Effector CD4-positive, alpha-beta T cell (primary cell): ENCODE measurements at places on chromosomes 1 and 21.
A peak's percentile ranks its signal among the peaks of the same experiment; 100 is the strongest.

DNA sequence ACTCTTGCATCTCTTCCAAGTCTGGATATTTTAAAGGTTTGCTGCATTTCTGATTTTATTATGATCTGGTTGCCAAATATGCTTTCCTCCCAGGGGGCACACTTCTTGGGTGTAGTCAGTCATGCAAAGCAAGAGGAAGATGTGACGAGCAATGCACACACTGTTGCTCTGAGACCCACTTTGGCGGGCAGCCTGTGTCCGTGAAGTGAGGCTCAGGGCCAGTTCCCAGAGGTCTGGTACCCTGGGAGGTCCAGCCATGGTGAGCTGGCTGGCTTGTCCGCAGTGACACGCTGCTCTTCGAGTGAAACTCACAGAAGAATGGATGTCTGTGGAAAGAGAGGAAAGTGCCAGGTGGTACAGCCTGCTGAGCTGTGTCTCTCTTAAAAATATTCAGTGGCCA lies 52.8 kb upstream of the EDN2 start:
- DNase-seq: no peak

DNA sequence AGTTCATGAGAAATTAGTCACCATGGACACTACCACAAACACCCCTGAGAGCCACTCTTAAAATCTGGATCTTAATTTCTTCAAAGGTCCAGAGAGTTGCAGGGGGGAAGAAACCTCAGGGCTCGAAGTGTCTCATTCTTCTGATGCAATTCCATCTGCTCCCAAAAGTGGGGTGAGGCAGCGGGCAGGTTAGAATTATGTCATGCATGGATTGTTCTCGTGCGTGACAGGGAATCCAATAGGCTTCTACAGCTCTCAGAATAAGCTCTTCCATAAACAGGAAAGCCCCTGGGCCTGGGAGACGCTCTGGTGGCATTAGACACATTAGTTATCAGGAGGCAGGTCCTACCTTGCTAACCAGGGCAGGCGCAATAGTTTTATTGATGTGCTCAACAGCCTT lies 8.4 kb downstream of the ENO1 start:
- no peak for DNase-seq

DNA sequence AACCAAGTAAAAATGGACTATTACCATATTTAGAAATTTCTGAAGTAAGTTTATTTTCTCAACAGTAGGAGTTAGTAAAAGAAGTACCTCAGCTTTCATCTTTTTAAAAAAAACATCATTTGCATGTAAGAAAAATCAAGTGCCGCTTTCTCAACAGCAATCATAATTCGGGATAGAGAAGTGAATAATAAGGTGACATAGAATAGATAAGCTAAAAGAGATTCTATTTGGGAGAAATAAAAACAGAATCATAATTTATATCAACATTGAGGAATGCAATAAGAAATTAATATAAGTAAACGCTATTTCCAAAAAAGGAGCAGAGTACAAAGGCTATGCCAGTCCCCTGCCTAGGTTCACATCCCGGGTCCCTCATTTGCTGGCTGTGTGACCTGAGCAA lies 330.9 kb upstream of the GREM2 start:
- DNase-seq: no peak

DNA sequence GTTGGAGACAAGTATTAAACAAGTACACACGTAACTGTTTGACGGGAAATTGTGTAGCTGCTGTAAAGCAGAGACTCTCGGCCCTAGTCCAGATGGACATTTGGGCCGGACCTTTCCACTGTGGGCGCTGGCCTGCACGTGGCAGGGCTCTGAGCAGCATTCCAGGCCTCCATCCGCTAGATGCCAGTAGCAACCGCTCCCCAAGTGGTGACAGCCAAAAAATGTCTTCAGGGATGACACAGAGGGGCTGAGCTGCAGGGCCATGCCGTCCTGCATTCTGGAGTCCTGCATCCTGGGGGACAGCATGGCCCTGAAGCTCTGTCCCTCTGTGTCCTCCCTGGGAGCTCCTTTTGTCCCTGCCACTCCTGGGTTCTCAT lies 24.8 kb downstream of the A3GALT2 start:
- no peak for DNase-seq

DNA sequence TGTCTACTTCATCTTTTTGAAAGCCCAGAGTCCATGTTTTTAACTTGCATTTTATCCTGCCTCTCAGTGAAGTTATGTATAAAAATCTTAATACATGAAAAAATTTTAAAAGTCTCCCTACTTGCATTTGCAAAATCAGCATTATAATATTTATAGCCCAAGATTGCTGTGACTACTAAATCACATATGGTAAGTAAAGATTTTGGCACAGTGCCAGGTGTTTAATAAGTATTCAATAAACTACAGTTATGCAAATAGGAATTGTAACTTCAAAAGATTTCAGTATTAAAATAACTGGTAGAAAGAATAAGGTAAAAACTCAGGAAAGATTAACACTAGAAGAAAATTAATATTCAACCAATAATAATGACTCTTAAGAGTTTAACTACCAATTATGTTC lies 641.7 kb downstream of the LRRIQ3 start:
- no peak for DNase-seq

- no peak for DNase-seq
These were observed 270.7 kb downstream of the S1PR1 start for GRCh38 chr1:101507547-101507971.

GRCh38 chr1:241800640-241801039 lies 47.4 kb upstream of the EXO1 start:
- DNase-seq: no peak

GRCh38 chr1:41882486-41882885 lies 36.2 kb downstream of the HIVEP3 start:
- no peak for DNase-seq

DNA sequence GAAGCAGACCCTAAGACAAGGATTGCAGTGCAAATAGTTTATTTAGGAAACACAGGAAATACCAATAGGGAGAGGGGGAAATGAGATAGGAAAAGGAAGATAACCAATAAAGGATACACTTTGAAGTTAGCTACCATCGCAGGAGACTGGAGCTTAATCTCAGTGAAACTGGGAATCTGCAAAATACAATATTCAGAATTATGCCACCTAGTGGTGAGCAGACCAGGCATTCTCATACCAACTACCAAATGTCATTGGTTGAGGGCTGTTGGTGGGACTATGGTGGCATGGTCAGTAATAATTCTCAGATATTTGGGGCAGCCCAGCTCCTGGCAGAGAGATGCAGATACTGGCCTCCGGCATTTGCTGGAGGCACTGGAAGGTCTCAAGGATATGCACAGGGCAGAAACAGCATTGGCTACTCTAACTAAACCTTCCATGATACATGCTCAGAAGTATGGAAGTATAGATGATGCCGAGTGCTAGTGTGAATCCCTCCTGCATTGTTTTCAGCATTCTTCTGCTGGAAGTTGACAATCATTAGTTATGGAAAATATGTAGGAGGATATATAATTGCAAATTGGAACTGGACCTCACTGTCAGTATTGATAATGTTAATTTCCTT lies 11.8 kb upstream of the ZFP69B start:
- no peak for DNase-seq

GRCh38 chr1:245837718-245838117 lies 669.4 kb downstream of the SMYD3 start:
- DNase-seq: no peak

DNA sequence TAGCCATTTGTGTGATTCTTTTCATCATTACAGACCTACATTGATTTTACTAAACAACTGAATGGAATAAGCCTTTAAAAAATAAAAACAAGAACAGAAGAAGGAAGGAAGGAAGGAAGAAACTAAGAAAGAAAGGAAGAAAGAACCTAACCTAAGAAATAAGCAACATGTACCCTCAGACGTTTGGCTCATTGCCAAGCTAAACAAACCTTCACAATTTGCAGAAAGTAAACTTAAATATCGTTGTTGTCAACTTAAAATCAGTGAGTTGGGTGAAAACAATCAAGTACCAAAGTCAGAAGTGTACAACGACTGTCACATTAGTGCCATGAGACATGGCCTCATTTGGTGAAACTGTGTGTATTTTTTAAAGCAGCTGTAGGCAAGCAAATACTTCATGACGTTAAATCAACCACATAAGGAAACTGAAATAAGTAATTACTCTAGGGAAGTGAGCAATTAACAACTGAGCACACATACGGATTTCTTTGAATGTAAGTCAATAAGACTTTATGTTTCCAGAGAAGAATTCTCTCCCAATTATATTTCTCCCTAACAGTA lies 313.1 kb upstream of the TMPRSS15 start:
- no peak for DNase-seq

- DNase-seq: no peak
These were observed 60.3 kb downstream of the PGBD5 start for GRCh38 chr1:230365723-230366307.

DNA sequence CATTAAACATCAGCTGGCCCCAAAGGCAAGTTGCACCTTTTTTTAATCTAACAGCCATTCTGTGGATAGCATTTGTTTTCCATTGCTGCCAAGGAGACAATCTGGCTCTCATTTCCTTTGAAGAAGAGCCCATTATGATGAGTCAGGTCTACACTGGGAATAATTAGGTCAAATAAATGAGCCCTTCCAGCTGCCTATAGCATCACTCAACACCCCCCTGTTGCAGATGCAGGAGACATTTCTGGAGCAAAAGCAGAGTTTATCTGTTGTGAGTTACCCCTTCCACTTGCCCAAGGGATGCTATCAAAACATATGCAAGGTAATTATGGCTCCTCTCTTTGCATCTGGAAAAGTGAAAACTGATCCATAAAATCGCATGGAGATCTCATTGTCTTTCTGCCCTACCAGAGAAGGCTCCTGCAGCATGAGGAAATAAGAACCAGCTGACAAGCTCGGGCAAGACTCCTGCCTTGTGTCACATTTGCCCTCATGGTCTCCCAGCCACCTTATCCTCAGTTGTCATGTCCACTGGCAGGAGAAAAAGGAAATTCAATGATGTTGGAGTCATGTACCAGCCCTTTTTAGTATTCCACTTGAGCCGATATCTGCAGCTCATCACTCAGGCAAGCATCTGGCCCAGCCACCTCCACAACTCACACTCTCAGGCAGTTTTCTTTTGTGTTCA lies 135.9 kb downstream of the SLC30A10 start:
- DNase-seq: no peak

DNA sequence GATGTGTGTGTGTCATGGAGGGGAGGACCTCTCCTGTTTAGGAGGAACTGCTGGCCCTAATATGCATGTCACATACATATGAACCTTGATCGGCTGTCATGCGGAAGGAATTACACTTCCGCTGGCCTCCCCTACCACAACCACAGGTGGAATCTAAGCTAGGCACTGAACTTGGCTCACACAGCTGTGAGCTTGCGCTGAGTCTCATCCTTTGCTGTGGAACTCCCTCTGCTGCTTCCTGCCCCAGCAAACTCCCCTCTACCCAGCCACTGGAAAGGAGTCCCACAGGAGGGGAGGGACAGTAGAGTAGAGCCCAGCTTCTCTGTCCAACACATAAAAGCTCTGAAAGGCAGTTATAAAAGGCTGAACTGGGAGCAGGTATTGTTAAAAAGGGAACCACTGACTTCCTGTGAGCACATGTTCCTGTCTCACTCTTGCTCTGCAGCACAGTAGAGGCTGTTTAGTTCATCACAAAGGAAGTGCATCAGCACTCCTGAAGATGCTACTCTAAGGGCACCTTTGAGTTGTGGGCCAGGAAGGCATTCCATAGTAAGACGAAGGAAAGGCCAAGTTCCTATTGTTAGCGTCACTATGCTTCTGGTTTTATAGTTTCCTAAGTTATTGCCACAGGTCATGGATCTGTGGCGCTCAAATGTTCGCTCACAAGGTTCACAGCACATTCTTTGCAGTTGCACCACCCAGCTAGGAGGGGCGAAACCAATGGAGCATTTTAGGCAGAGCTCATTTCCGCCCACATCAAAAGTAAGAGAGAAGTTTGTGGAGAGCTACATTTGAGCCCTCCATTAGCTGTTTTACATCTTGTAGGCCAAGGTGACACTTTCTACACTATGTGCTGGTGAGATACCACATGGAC lies 17.7 kb upstream of the PTPRC start:
- peak; percentile 53 for DNase-seq

DNA sequence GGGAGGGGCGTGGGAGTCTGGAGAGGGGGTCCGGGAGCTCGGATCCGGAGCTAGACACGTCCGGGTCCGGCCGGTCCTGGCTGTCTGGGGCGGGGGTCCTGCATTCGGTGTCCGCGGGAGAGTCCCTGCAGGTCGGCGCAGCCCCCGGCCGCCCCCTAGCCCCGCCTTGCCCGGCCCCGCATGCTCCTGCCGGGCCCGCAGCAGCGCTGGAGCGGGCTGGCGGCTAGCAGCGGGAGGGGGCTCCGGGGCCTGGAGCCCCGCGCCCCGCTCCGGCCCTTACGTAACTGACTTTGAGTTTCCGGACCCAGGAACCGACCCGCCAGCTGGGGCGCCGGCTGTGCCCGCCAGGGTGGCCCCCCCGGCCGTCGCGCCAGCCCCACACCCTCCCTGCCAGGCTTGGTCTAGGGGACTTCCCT lies 26.9 kb upstream of the EPB41 start:
- DNase-seq: peak; percentile 64

DNA sequence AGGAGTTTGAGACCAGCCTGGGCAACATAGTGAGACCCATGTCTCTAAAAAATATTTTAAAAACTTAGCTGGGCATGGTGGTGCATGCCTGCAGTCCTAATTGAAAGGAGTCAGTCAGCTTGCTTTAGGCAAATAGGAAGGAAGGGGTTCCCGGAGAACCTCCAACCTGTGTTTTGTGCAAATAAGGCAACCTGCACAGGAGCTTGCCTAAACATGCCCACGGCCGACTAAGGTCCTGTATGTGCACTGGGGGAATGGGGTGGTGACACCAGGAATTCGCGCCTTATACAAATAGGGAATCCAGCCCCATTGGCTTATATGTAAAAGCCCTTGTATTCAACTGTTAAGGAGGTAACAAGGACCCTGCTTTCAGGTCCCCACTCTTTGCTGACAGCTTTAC lies 429.2 kb upstream of the ZP4 start:
- no peak for DNase-seq

- DNase-seq: no peak
These were observed 34.3 kb downstream of the ECE1 start for GRCh38 chr1:21255943-21256320.

DNA sequence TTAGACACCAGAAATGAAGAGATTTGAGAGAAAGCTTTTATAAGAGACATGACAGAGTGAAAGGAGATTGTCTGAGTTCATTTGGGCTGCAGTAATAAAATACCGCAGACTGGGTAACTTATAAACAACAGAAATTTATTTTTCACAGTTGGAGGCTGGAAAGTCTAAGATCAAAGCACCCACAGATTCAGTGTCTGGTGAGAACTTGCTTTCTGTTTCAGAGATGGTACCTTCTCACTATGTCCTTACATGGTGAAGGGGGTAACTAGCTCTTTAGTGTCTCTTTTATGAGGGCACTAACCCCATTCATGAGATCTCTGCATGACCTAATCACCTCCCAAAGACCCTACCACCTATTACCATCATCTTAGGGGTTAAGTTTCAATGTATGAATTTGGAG lies 30.9 kb upstream of the FCRL4 start:
- no peak for DNase-seq

DNA sequence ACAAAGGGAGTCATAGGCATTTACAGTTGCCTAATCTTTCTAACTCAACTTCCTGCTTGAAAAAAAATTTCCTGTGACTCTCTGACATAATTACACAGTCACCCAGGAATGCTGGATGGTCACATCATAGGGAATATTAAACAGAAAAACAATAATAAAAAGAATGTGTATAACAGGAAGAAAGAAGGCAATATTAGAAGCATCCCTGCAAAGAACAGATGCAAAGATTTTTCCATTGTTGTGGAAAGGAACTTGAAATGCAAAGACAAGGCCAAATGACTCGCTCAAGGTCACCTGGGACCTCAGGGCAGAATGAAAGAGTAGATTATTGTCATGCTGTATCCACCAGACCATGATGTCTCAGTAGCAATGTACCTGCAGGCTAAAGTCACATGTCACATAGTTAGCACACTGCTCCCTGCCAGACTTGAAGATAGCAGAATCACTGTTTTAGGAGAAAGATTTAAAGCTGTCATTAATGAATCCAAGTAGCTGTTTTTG lies 184.3 kb downstream of the CYYR1 start:
- DNase-seq: no peak
